Activated CD4-positive, alpha-beta T cell treated with anti-CD3 and anti-CD28 coated beads, Interleukin-2, amount 10 ng/mL, durations not matched to agents 7 days and 5 days (primary cell): ENCODE measurements at places on chromosomes 11 and 22. TPM values are rescaled to one million over a fixed set of nuclear protein-coding genes. Genes with fewer than 3 reads are reported as not detected.

- DNase-seq: no peak
- H3K36me3 ChIP-seq: no peaks in the 10 kb centered on the region
- no peaks in the 10 kb centered on the region for H3K4me1 ChIP-seq
- H3K4me3 ChIP-seq: no peak overlapping the region
These were observed 34.3 kb downstream of the CTTN start for GRCh38 chr11:70432580-70432979.

GRCh38 chr11:123179586-123179985 lies 15.5 kb downstream of the CLMP start:
- no peak for DNase-seq
- no peaks in the 10 kb centered on the region for H3K36me3 ChIP-seq
- H3K4me3 ChIP-seq: no peak overlapping the region
- peaks cover 14% of the 10 kb centered on the region for H3K27me3 ChIP-seq

CYB5R2 gene
- 0.33 TPM for total RNA-seq

RASL10A gene
- total RNA-seq: 0.92 TPM

- H3K27ac ChIP-seq: peak overlapping the region; percentile 98
- peaks cover 42% of the 10 kb centered on the region for H3K4me1 ChIP-seq
- DNase-seq: no peak
These were observed 287 bp downstream of the RPS13 start for GRCh38 chr11:17077240-17077519.

DNA sequence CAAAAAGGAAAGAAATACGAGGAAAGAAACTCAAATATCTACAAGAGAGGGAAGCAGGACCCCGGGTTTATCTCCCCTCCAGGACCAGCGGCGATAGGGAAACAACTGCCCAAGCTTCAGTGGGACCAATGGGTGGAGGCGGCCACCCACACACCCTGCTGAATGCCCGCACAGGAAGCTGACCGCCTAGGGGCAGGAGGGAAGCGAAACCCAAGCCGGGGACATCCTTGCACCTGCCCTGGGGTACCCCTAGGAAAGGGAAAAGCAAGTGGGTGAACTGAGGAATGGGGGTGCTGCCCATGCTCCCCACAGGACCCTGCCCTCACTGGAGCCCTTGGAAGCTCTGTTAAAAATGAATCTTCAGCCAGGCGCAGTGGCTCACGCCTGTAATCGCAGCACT lies 27.6 kb upstream of the HMOX1 start:
- no peak overlapping the region for H3K27ac ChIP-seq
- H3K27me3 ChIP-seq: peaks cover 17% of the 10 kb centered on the region
- H3K36me3 ChIP-seq: no peaks in the 10 kb centered on the region
- no peak for DNase-seq

THY1 gene
- total RNA-seq: 0.15 TPM

GRCh38 chr11:45298718-45299117 lies 12.6 kb upstream of the SYT13 start:
- no peaks in the 10 kb centered on the region for H3K36me3 ChIP-seq
- peaks cover 8% of the 10 kb centered on the region for H3K27me3 ChIP-seq
- H3K27ac ChIP-seq: no peak overlapping the region
- H3K4me1 ChIP-seq: no peaks in the 10 kb centered on the region
- H3K4me3 ChIP-seq: no peak overlapping the region
- DNase-seq: no peak

DNA sequence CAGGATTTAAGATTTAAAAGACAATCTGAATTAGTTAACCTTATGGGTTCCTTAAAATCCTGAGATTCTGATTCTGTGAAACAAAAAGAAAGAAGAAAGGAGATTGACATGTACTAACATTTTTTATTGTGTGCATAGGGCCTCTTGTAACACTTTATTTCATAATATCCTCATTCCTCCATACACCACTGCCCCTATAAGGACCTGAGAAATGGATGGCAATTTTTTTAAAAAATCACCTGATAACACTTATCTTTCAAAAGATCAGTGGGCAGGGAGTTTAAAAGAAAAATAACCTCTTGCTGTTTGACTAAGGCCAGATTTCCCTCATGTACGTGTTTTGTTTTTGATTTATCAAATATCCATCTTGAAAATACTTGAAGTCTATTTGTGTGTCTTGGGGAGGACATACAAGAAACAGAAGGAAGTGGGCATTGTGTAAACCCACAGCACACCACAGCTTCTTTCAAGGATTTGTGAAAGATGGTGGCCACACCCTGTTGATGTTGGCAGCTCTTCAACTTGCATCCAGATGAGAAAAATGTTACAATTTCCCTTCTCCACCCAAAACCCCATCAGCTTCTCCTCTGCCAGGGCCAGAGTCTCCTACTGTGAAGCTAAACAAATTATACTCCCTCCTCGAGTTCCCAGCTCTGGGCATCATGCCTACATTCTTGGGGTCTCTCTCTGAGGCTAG lies 35.0 kb upstream of the MPEG1 start:
- DNase-seq: peak; percentile 63
- H3K36me3 ChIP-seq: peaks cover 5% of the 10 kb centered on the region
- peaks cover 9% of the 10 kb centered on the region for H3K27me3 ChIP-seq

- DNase-seq: no peak
- no peak overlapping the region for H3K4me3 ChIP-seq
- H3K4me1 ChIP-seq: peaks cover 4% of the 10 kb centered on the region
These were observed 39.7 kb upstream of the GLYAT start for GRCh38 chr11:58771458-58771855.

EXPH5 gene
- 2.0 TPM for total RNA-seq

BATF2 gene
- 0.10 TPM for total RNA-seq

KLHL35 gene
- 0.50 TPM for total RNA-seq

- peaks cover 36% of the 10 kb centered on the region for H3K4me1 ChIP-seq
- H3K27ac ChIP-seq: no peak overlapping the region
- H3K27me3 ChIP-seq: no peaks in the 10 kb centered on the region
These were observed 14.0 kb downstream of the PGAP2 start for GRCh38 chr11:3822312-3822711.

DNA sequence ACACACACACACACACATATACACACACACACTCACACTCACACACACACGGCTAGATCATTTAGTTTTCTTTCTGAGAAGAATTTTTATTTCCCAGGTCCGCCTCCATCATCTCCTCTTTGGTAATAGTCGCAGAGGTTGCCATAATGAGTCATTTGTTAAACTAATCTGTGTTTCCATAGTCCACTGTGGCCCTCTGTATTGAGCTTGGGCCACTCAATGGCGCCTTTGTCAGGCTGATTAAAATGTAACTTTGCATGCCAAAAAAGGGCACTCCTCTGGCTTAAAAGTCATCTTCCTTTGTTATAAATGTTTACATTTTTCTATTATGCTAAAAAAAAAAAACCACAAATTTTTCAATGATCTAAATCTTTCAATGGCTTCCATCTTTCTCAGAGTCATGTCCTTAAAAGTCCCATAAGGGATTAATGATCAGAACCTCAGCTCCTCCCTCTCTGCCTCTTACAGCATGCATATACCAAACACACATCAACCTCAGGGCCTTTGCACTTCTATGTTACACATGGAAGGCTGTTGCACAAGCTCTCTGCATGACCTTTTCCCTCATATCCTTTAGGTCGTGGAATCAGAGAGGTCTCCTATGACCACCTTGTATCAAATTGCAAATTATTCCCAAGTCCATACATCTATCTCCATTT lies 35.3 kb downstream of the EHF start:
- H3K27me3 ChIP-seq: peaks cover 63% of the 10 kb centered on the region
- H3K27ac ChIP-seq: no peak overlapping the region
- H3K4me1 ChIP-seq: peaks cover 8% of the 10 kb centered on the region
- no peak overlapping the region for H3K4me3 ChIP-seq
- no peaks in the 10 kb centered on the region for H3K36me3 ChIP-seq

CARD16 gene
- 92.5 TPM for total RNA-seq

DNA sequence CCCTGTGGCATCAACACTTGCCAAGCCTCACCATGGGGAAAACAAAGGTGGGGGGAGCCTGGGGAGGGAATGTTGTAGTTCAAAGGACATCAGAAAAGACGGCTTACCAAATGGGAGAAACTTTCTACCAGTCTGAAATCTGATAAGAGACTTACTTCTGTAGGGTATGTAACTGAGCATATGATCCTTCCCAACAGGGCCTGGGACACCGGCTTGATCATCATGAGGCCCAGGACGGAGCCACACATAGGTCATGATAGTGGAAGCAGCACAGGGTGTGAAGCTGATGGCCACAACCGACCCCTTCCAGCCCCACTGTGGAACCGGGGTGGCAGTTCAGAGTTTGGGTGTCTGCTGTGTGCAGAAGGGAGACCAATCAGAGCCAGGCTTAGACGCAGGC lies 51.1 kb downstream of the MICAL3 start:
- no peaks in the 10 kb centered on the region for H3K36me3 ChIP-seq
- H3K27ac ChIP-seq: no peak overlapping the region
- no peak for DNase-seq
- H3K27me3 ChIP-seq: no peaks in the 10 kb centered on the region
- H3K4me1 ChIP-seq: peaks cover 2% of the 10 kb centered on the region

ME3 gene
- total RNA-seq: 2.9 TPM

- DNase-seq: no peak
- H3K27ac ChIP-seq: no peak overlapping the region
- H3K4me1 ChIP-seq: no peaks in the 10 kb centered on the region
- peaks cover 13% of the 10 kb centered on the region for H3K27me3 ChIP-seq
- H3K4me3 ChIP-seq: no peak overlapping the region
- no peaks in the 10 kb centered on the region for H3K36me3 ChIP-seq
These were observed 42.5 kb upstream of the CEP126 start for GRCh38 chr11:101872171-101872882.

GRCh38 chr11:8110396-8110795 lies 29.4 kb downstream of the TUB start:
- H3K36me3 ChIP-seq: peaks cover 13% of the 10 kb centered on the region
- DNase-seq: no peak
- no peak overlapping the region for H3K27ac ChIP-seq
- no peaks in the 10 kb centered on the region for H3K4me1 ChIP-seq

SLC6A5 gene
- total RNA-seq: not detected

DNA sequence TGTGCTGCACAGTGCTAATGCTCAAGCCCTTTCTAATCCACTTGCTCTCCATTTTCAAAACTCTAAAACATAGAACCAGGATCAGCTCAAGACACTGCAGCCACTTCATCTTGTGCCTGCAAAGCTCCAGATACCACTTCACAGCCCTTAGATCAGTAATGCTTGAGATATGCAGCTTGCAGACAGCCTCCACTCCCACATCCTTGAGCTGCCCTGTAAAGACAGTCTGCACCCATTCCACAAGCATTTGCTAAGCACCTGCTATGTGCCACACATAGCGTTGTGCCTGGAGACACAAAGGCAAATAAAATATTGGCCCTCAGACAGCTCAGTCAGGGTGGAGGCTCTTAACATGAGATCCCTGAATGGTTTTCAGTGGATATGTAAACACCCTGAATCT lies 192.5 kb upstream of the SNX19 start:
- no peak for DNase-seq
- no peaks in the 10 kb centered on the region for H3K36me3 ChIP-seq
- no peaks in the 10 kb centered on the region for H3K4me1 ChIP-seq
- H3K27ac ChIP-seq: no peak overlapping the region
- H3K4me3 ChIP-seq: no peak overlapping the region

DNA sequence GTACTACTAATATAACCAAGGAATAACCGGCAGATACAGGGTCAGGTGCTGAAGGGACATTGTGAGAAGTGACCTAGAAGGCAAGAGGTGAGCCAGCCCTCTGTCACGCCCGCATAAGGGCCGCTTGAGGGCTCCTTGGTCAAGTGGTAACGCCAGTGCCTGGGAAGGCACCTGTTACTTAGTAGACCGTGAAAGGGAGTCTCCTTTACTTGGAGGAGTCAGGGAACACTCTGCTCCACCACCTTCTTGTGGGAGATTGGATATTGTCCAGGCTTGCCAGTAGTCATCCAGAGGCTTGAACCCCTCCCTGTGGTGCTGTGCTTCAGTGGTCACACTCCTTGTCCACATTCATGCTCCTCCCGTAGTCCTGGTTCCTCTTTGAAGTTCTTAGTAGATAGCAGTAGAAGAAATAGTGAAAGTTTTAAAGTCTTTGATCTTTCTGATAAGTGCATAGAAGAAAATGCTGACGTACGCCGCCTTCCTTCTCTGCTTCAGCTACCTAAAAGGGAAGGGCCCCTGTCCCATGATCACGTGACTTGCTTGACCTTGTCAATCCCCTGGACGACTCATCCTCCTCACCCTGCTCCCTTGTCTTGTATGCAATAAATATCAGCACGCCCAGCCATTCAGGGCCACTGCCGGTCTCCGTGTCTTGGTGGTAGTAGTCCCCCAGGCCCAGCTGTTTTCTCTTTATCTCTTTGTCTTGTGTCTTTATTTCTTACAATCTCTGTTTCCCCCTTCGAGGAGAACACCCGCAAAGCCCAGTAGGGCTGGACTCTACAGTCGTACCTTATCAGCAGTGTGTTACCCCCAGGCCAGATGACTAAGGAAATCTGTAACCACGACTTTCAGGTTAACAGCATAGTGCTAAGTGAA lies 6.1 kb downstream of the NUP50 start:
- H3K4me3 ChIP-seq: peak overlapping the region; percentile 53
- peak; percentile 43 for DNase-seq
- H3K36me3 ChIP-seq: peaks cover 72% of the 10 kb centered on the region
- peak overlapping the region; percentile 81 for H3K27ac ChIP-seq
- no peaks in the 10 kb centered on the region for H3K27me3 ChIP-seq

OR5B21 gene
- not detected for total RNA-seq

DDI1 gene
- total RNA-seq: not detected
